ENCODE measurements at places on chromosomes 4 and X. TPM values are rescaled to one million over a fixed set of nuclear protein-coding genes. Genes with fewer than 3 reads are reported as not detected.

- no peak for DNase-seq
These were observed 82.5 kb upstream of the PITX2 start for GRCh38 chr4:110705440-110705782.

- DNase-seq: no peak
These were observed 209.0 kb downstream of the IDS start for GRCh38 chrX:149296092-149296491.

DNA sequence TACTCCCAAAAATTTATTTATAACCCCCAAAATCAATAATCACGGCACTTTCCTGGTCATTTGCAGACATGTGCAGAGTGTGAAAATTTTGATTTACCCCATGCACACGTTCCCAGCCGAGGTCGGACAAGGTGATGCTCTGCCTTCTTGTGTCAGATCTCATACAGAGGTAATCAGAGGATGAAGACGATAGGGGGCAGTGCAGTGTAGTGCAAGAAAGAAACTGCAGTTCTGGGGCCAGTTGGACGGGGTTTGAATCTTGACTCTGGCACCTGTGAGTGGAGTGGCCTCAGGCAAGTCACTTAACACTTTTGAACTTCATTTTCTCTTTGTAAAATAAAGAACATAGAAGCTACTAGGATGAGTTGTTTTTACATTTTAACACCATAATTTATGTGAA is 88.4 kb downstream of the FRMPD3 start:
- DNase-seq: peak; percentile 37

Gene CXCR3
- total RNA-seq: 0.78 TPM

Gene RBM46
- total RNA-seq: not detected

- DNase-seq: no peak
These were observed 34.9 kb upstream of the CRMP1 start for GRCh38 chr4:5927747-5928146.

- no peak for DNase-seq
These were observed 148.0 kb upstream of the SLC7A11 start for GRCh38 chr4:138389976-138390685.

GRCh38 chrX:129609395-129609794 is 45.4 kb downstream of the APLN start:
- no peak for DNase-seq
